ENCODE measurements at places on chromosomes 2 and 18.

GRCh38 chr18:286515-287310, 18.9 kb upstream of the THOC1 start:
- no peak for DNase-seq

- no peak for DNase-seq
Measured at GRCh38 chr2:192500550-192501200, 305.9 kb upstream of the TMEFF2 start.

GRCh38 chr2:44490726-44491125, 129.0 kb downstream of the CAMKMT start:
- no peak for DNase-seq

GRCh38 chr18:49207361-49207760, 253.1 kb downstream of the DYM start:
- no peak for DNase-seq

DNA sequence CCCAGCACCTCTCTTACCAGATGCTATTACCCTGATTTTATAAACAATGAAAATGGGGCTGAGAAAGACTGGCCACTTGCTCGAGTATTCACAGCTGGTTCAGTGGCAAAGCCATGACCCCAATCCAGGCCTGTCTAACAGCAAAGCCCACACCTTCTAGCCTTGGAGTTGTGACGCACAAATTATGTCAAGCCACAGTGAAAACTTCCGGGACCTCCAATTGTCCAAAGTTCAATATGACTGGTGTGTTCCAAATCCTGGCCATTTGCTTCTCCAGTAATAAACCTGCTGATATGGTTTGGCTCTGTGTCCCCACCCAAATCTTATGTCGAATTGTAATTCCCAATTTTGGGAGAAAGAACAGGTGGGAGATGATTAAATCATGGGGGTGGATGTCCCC, 64.7 kb upstream of the RIOK3 start:
- no peak for DNase-seq

DNA sequence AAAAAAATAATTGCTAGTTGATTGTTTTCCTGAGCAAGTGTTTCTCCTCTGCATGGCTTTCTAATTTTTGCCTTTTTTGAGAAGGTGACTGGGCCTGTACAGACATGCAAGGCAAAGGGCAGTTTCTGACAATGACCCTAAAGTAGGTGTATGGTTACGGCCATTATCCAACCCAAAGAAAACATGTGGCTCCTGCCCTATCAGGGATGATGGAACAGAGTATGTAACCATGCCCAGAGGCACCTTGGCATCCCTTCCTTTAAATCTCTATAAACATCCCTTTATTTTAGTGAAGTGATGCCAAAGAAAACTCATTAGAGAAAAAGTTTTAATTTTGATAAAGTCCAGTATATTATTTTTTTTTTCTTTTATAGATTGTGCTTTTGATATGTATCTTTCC, 217.5 kb downstream of the LPIN1 start:
- DNase-seq: no peak

Measured in stimulated activated CD8-positive, alpha-beta memory T cell treated with anti-CD3 and anti-CD28 coated beads, Interleukin-7, amount 100 ng/mL, for 4 hours (primary cell).